ENCODE measurements at places on chromosomes 7 and 10.

- no peaks in the 10 kb centered on the region for H3K36me3 ChIP-seq
- H3K27me3 ChIP-seq, result no peaks in the 10 kb centered on the region
- DNase-seq, result peak; percentile 73
- no peak overlapping the region for H3K27ac ChIP-seq
Observed at GRCh38 chr7:105782391-105783042, 93.9 kb downstream of the ATXN7L1 start.

- H3K27ac ChIP-seq, result no peak overlapping the region
- no peak for DNase-seq
- no peaks in the 10 kb centered on the region for H3K4me1 ChIP-seq
- peaks cover 39% of the 10 kb centered on the region for H3K36me3 ChIP-seq
Observed at GRCh38 chr7:138584696-138585095, 116.5 kb downstream of the SVOPL start.

GRCh38 chr7:36083626-36084380 lies 69.3 kb upstream of the EEPD1 start:
- no peaks in the 10 kb centered on the region for H3K4me1 ChIP-seq
- H3K4me3 ChIP-seq, result no peak overlapping the region
- no peak for DNase-seq

DNA sequence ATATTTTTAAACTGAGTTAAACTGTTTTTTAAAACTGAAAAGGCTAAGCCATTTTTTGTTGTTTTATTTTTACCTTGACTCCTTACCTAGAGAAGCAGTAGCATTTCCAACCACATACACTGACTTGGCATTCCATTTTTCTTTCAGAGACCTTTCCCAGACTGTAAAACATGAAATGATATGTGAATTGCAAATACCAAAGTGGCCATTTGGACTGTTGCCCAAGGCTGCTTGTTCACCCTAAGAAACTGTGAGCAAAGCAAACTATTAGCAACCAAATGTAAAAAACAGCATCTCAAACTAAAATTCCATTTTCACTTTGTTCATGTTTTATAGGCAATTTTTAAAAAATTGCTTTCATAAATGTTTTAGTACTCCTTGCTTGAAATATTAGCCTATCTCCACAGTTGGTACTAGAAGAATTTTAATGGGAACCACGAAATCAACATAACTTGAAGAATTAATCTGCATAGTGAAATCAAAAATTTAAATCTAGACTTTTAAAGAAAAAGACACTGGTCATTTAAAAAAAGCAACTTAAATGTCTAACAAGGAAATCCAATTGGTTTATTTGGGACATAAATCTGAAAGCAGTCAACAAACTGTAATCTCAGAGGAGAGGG lies 10.8 kb downstream of the UROS start:
- H3K4me1 ChIP-seq, result no peaks in the 10 kb centered on the region
- no peak overlapping the region for H3K27ac ChIP-seq

DNA sequence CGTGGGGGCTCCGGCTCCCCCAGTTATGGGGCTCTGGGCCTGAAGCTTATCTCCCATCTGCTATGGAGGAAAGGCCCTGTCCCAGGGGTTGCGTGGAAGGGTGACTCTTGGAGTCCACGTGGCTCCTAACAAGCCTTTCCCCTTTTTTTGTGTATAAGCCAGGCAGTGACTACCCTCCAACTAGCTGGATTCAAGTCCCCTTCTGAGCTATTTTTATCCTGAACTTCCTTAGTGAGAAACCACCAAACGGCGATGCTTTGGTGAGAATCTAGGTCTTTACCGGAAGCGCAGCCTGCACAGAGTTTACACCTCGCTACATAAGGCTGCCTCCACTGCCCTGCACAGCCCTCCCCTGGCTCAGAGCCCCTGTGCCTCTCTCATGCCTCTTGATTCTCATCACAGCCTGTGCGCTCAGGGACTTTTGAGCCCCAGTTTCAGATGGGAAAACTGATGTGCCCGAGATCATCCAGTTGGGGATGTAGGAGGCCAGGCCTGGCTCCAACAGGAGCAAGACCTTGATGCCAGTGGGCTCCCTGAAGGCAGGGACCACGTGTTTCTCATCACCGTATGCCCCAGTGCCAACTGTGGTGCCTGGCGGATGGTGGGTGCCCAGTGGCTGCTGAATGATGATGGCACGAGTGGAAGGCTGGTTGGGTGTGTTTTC lies 102.3 kb upstream of the PPIF start:
- peak; percentile 55 for DNase-seq
- H3K36me3 ChIP-seq, result peaks cover 27% of the 10 kb centered on the region
- no peaks in the 10 kb centered on the region for H3K27me3 ChIP-seq
- H3K4me3 ChIP-seq, result peak overlapping the region; percentile 85
- peaks cover 79% of the 10 kb centered on the region for H3K4me1 ChIP-seq

GRCh38 chr7:82633592-82633991 lies 190.0 kb upstream of the CACNA2D1 start:
- no peak overlapping the region for H3K4me3 ChIP-seq
- no peaks in the 10 kb centered on the region for H3K4me1 ChIP-seq
- no peaks in the 10 kb centered on the region for H3K27me3 ChIP-seq
- no peak overlapping the region for H3K27ac ChIP-seq

DNA sequence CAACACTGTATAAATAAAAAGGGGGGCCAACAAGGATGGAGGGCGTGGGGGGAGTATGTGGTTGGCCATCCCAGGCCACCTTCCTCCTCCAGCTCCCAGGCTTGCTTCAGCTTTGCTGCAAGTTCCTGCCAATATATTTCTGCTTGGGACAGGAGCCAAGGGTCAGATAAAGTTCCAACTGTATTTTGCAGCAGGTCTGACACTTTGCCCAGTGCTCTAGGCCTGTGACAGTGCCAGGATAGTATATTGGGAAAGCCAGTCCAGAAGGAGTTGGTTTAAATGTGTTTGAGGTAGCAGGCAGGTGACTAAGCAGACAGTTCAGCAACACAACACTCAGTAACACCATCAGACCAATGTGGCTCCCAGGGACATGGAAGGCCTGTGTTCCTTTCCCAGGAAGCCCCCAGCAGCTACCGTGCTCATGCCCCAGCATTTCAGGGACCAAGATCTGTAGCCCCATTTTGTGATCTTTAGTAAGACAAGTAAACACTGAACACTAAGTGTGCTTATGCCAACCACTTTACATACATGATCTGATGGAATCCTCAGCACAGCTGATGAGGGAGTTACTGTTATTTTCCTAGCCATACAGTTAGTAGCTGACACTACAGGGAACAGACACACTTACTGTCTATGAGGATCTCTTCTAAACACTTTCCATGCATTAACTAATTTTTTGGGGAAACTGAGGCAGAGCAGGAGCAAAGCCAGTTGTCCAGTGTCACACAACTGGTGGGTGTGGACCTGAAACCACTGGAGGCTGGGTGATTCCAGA lies 38.9 kb downstream of the DNAJB12 start:
- no peaks in the 10 kb centered on the region for H3K27me3 ChIP-seq
- no peak overlapping the region for H3K4me3 ChIP-seq
- DNase-seq, result no peak
- H3K36me3 ChIP-seq, result peaks cover 13% of the 10 kb centered on the region
- H3K27ac ChIP-seq, result peak overlapping the region; percentile 87
- peaks cover 55% of the 10 kb centered on the region for H3K4me1 ChIP-seq

DNA sequence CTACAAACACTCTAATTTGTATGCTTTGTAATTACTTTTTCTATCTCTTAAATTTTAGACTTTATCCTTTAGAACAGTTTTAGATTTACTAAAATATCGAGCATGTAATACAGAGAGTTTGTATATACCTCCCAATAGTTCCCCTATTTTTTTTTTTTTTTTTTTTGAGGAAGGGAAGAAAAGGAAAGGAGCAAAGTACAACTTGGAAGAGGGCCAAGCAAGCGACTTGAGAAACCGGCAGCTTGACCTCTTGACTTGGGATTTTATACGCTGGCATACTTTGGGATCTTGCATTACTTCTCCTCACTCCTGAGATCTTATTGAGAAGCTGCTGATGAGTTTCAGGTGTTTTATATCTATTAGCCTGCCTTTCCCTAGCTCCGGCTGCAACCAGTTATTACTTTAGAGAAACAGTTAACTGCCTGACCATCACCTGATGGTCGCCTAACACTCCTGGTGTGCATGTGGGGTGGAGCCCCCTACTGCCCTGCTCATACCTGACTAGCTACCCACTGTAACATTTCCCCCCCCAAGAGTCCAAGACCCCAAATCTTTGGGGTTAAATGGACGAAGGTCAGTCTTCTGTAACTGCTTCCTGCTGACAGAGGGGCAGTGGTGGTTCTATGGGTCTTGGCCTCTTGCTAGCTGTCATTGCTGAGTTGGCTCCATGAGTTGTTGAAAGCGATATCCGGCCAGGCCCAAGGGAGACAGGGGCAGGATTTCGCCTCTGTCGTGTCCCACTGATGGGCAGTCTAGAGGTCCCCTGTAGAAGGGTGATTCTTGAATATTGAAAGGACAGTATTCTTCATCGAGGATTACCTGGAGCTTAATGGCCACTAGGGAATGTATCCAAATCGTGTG lies 28.5 kb downstream of the MKLN1 start:
- no peak overlapping the region for H3K4me3 ChIP-seq
- H3K27ac ChIP-seq, result no peak overlapping the region
- peaks cover 66% of the 10 kb centered on the region for H3K4me1 ChIP-seq
- H3K36me3 ChIP-seq, result peaks cover 3% of the 10 kb centered on the region

DNA sequence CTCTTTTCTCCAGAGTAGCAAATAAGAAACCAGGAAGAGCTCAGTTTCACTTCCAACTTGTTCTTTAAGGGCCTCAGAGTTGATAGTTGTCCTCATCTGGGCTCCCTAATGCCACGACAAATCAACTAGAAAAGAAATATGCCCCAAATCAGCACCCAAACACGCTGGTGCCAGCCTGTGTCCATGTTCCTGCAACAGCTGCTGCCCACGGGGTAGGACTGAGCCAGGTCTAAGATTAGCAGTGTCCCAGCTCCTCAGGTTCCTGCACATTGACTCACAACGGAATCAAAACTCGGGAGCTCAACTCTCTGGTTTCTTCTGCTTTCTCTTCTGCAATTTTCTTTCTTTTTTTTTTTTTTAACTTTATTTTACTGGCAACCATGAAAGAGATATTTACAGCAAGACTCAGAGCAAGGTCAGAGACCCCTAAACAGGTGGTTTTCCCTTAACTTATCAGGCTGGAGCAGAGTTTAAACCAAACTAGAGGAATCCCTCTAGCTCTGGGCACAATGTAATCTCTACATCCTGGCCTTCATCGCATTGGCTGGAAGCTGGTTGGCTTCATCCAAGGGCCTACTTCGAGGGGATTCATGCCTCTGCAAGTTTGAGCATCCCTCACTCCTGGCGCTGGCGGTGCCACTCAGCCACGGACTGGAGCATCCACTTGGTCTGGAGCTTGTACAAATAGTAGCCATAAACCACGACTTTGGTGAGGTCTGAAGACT lies 126.1 kb downstream of the PFKFB3 start:
- no peak for DNase-seq
- no peaks in the 10 kb centered on the region for H3K27me3 ChIP-seq
- H3K4me3 ChIP-seq, result no peak overlapping the region
- no peak overlapping the region for H3K27ac ChIP-seq
- peaks cover 6% of the 10 kb centered on the region for H3K36me3 ChIP-seq
- H3K4me1 ChIP-seq, result no peaks in the 10 kb centered on the region

DNA sequence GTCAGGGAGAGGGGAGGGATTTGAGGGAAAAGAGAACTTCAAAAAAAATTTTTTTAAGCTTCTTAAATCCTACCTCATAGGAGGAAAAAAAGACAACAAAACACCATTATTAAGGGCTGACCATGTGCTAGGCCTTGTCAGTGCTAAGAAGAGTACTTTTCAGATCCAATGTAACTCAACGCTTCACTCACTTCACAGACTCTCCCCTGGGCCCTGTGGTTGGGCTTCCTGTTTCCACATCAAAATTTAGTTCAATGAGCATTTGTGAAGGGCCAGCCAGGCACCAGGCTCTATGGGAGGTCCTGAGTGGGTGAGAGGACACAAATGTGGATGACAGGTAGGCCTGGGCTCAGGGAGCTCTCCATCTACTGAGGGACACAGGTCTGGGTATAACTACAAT lies 249.8 kb downstream of the PTEN start:
- no peak overlapping the region for H3K4me3 ChIP-seq
- H3K4me1 ChIP-seq, result peaks cover 19% of the 10 kb centered on the region
- peaks cover 4% of the 10 kb centered on the region for H3K27me3 ChIP-seq
- DNase-seq, result no peak
- H3K27ac ChIP-seq, result no peak overlapping the region

DNA sequence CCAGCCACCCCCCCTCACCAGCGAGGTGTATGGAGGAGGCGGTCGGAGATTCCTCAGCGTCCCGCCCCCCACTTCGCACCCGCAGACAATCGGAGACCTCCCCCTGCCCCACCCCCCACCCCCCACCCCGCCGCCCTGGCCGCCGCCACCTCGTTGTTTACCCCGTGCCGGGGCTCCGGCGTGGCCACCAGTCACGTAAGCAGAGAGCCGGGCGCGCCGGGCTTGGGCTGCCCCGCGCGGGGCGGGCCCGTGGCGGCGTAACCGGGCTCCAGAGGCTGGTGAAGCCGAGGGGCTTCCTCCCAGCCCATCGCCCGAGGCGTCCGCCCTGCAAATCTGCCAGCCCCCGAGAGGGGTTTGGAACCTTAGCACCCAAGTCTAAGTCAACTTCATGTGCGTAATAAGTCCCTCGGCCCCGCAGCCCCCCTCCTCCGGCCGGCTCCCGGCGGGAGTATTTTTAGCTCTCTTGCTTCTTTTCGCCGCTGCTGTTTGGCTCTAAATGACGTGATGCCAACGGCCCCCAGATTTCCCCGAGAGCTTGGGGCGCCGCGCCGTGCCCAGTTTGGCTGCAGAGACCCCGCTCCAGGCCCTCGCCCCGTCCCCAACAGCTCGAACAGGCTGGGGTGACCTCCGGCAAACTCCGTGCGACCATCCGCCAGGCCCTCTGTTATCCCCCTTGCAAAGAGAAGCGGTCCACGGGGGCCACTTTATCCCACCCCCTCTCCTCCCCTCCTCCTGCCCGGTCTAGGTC lies 2.7 kb downstream of the MXI1 start:
- H3K4me1 ChIP-seq, result peaks cover 45% of the 10 kb centered on the region
- peak overlapping the region; percentile 96 for H3K27ac ChIP-seq
- H3K27me3 ChIP-seq, result peaks cover 17% of the 10 kb centered on the region
- peaks cover 8% of the 10 kb centered on the region for H3K36me3 ChIP-seq

GRCh38 chr7:155789001-155789725 lies 23.1 kb downstream of the SHH start:
- peaks cover 7% of the 10 kb centered on the region for H3K27me3 ChIP-seq
- no peak overlapping the region for H3K4me3 ChIP-seq
- no peak for DNase-seq
- H3K36me3 ChIP-seq, result peaks cover 4% of the 10 kb centered on the region

- H3K27me3 ChIP-seq, result no peaks in the 10 kb centered on the region
- H3K4me1 ChIP-seq, result peaks cover 18% of the 10 kb centered on the region
- no peak overlapping the region for H3K4me3 ChIP-seq
- no peaks in the 10 kb centered on the region for H3K36me3 ChIP-seq
- DNase-seq, result no peak
- H3K27ac ChIP-seq, result no peak overlapping the region
Observed at GRCh38 chr10:119246862-119247549, 39.6 kb downstream of the GRK5 start.

- H3K27ac ChIP-seq, result no peak overlapping the region
- H3K27me3 ChIP-seq, result no peaks in the 10 kb centered on the region
- H3K36me3 ChIP-seq, result no peaks in the 10 kb centered on the region
- no peaks in the 10 kb centered on the region for H3K4me1 ChIP-seq
- no peak for DNase-seq
Observed at GRCh38 chr10:127576740-127577161, 27.6 kb downstream of the NPS start.

- no peak for DNase-seq
- H3K27me3 ChIP-seq, result no peaks in the 10 kb centered on the region
- no peak overlapping the region for H3K4me3 ChIP-seq
- no peaks in the 10 kb centered on the region for H3K36me3 ChIP-seq
- no peak overlapping the region for H3K27ac ChIP-seq
Observed at GRCh38 chr10:71234970-71235685, 22.8 kb downstream of the UNC5B start.

All from activated CD8-positive, alpha-beta T cell treated with anti-CD3 and anti-CD28 coated beads for 36 hours (primary cell).